Body of pancreas (tissue), 4 donors: ENCODE measurements at places on chromosomes 7 and 10. TPM values are rescaled to one million over a fixed set of nuclear protein-coding genes. Genes with fewer than 3 reads are reported as not detected.
A peak's percentile ranks its signal among the peaks of the same experiment; 100 is the strongest.

Gene EGR2
- total RNA-seq: 5.9 TPM

GRCh38 chr7:100673942-100674410 lies 436 bp downstream of the GNB2 start:
- DNase-seq: peak; percentile 53

Gene ADAM12
- 0.52 TPM for total RNA-seq

- DNase-seq: no peak
Measured at GRCh38 chr10:90969947-90970673, 49.2 kb upstream of the ANKRD1 start.

- no peak for DNase-seq
Measured at GRCh38 chr10:124293616-124294449, 124.9 kb downstream of the OAT start.

Gene ANKRD30A
- not detected for total RNA-seq

DNA sequence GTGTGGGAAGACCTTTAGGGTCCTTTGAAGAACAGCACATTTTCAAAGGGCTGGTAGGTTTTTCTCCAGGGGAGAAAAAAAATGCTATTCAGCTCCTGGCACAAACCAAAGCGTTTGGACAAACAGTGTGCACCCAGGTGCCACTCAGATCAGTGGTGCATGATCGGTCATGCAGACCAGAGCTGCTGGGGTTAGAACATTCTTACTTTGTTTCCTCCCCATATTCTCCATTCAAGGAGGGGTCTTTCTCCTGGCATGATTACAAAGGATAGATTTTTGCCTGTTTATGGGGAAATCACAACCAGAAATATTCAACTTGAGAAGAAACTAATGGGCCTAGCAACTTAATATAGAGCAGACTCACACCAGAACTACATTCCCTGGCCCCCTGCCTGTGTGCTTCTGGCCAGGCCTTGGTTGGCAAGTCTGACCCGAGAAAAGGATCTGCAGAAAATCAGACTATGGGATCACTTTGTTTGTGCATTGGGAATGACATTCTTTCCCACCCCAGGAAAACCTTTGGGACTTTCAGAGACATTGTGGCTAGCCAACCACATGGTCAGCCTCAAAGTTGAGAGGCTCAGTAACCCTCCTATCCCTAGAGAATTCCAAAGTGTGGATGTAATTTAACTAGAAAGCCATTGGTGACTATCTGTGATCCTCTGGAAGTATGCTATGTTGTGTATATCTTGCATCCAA lies 82.3 kb upstream of the FGL2 start:
- DNase-seq: peak; percentile 28

Gene PRPF18
- 13.8 TPM for total RNA-seq

Gene GPR37
- 2.6 TPM for total RNA-seq

GRCh38 chr10:129744134-129745111 lies 219.7 kb downstream of the EBF3 start:
- no peak for DNase-seq

Gene PIK3CG
- total RNA-seq: 0.66 TPM
